Activated CD4-positive, CD25-positive, alpha-beta regulatory T cell (primary cell): ENCODE measurements at places on chromosomes 1 and 21.

DNA sequence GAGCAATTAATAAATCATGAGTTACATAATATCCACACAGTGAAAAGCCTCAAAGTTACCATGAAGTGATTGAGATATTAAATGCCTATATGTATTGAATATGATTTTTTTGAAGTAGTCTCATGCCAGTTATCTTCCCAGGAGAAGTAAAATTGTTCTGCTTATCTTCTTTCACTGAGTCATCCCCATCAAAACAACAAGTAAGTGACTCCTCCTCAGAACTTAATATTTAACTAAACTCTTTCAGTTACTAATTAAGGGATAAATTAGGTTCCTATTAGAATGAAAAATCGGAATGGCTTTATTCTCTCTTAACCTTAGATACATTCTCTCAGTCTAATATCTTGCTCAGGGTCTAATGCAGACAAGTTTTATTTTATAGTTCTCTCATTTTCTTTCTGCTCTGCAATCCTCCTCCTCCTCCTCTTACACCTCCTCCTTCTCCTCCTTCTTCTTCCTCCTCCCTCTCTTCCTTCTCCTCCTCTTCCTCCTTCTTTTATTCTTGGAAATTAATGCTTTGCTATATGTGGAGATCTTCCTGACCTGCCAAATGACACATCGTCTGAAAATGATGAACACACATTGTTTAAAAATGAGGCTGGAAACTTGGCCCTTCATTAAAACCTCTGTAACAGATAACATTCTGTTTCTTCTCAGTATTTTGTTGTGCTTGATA lies 110.9 kb downstream of the RUNX1 start:
- no peak for DNase-seq

DNA sequence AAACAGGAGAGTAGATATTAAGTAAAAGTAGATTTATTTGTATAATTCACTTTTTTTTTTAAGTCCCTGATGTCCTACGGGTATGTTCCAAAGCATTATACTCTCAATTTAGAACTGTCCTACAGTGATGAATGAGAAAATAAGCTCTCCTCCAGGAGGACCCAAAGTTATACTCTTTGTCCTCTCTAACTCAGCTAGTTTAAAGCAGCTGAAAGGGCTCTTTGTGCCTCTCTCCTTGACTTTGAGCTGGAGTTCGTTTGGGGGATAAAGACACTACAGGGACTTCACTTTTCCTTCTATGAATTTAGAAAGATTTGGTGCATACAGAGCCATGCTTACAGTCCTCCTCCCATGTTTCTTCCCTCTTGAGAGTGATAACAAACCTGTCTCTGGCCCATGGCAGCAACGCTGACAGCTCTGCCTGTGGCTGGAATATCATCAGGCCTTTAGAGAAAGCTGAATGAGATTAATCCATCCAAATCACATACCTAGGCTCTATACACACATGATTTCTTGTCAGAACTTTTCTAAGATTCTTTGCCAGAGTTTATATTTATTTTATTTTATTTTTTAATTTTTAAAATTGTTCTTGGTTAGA lies 134.3 kb downstream of the PIK3R3 start:
- no peak for DNase-seq

- no peak for DNase-seq
Measured at GRCh38 chr1:228095938-228096337, 7.2 kb downstream of the C1orf35 start.

GRCh38 chr1:115166531-115167091 lies 77.3 kb upstream of the TSPAN2 start:
- DNase-seq: no peak

DNA sequence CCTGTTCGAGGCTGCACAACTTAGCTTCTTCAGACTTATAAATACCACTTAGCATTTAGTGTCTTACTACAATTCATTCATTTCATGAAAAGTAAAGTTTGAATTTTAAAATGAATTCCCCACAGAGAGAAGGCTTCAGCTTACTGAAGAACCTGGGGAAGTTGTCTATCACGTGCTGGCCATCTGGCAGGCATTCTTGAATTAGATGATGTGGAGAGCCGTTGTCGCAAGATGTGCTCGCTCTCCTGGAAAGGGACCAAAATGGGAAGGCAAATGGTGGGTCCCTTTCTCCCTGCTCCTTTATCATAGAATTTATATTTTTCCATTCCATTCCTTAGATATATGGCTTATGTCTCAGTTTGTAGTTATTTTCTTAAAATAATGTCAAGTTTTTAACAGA lies 90.5 kb downstream of the CD247 start:
- DNase-seq: no peak

GRCh38 chr1:199794105-199794863 lies 233.2 kb upstream of the NR5A2 start:
- DNase-seq: no peak

DNA sequence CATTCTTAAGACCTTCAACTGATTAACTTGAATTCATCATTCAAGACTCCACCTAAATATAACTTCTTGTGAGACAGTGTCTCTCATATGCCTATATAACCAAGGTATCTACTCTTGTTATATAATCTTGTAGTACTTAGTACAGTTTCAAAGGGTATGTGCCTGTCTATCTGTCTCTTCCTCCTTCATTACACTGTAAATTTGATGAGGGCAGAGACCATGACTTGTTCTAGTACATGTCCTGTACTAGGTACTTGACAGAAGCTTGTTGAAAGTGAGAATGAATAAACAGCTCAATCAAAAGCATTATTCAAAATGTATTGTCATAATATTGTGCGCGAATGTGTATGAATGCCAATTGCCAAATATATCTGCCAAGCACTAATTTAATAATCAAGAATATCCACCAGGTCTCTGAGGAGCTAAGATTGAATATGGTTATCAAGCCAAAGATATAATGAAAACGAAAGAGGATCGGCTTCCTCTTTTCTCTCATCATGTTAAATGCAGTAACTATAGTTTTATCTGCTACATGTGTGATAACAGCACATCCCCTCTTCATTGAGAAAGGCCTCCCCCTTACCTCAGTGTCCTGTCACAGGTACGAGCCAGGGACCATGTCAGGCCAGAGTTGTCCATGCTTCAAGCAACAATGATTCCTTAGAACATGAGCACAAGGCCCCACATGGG lies 117.3 kb downstream of the UCHL5 start:
- DNase-seq: no peak

DNA sequence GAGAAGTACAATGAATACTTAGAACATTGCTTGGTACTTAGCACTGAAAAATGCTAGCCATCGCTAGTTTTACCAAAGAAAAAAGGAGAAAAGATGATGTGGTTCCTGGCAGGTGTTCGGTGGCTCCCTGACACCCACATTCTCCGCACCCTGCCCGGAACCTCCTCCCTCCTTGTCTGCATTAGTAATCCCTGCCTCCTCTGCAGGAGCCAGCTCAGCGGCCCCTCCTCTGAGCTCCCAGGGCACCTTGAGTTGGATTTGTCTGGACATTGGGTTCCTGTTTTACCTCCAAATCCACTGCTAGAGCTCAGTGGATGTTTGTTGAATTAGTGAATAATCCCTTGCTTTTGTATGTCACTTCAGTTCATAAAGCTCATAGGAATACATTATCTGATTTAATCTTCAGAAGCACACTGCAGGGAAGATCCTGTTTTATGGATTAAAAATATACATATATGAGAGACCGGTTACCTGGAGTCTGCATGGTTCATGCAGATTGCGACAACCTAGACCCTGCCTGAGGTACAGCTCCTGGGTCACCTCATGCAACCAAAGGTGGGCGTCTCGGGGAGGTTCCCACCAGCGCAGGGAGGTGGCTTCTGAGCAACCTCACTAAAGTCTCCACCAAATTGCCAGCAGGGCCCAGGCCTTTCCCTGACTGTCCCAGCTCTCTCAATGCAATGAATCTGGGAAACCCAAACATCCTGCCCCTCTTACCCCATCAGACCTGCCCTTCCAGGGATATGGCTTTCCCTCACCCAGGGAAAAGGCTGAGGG lies 24.2 kb downstream of the PCAT6 start:
- no peak for DNase-seq

- DNase-seq: no peak
Measured at GRCh38 chr21:37592496-37592895, 225.9 kb downstream of the DYRK1A start.

GRCh38 chr1:210882414-210883221 lies 251.3 kb downstream of the KCNH1 start:
- DNase-seq: no peak
